ENCODE measurements at places on chromosomes 16 and 17.

DNA sequence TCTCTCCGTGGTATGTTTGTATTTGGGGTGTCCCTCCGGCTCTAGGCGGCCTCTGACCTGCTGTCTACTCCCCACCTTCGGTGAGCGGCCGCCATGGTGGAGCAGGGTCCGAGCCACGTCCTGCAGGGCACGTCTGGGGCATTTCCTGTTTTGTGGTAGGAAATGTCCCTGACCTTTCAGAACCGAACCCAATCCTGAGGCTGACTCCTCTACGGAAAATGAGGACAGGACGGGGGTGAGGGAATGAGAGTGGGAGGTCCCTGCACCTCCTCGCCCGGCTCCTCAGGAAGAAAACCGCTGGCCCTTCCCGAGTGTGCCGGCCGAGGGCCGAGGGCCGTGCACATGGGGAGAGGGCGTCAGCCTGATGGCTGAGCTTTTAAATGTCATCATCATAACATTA, 45.8 kb downstream of the WDR45B start:
- no peak for DNase-seq

DNA sequence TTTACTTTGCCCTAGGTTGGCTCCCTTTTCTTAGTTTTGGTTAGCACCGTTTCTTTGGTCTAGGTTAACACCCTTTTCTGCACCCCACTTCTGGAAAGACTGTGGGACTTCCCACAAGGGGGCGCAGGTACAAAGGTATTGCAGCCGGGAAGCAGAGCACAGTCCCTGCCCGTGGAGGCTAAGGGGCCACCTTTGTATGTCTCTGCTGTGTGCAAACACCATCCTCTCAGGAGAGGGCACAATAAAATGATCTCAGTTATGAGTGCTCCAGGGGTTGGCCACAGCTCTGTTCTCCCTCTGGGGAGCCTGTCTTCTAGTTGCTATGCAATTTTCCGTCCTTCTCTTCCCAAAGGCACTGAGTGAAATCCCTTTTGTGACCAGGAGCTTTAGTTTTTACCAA, 28.4 kb upstream of the TMC5 start:
- peak; percentile 45 for DNase-seq

DNA sequence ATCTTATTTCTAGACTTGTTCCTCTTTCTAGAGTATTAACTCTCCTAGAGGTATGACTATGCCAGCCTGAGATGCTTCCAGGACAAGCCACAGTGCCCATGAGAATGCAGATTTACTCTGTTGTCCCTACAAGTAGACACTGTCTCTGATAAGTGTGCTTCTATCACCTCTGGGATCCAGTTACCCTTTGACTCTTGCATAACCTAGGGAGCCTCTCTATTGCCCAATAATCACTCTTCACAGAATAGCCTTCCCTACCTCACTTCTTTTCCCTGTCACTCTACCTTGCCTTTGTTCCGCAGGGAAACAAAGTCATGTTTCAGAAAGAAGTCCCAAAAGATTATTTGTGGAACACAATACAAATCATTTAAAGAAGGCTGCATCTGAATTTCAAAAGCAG, 1.6 kb upstream of the KRT34 start:
- no peak for DNase-seq

DNA sequence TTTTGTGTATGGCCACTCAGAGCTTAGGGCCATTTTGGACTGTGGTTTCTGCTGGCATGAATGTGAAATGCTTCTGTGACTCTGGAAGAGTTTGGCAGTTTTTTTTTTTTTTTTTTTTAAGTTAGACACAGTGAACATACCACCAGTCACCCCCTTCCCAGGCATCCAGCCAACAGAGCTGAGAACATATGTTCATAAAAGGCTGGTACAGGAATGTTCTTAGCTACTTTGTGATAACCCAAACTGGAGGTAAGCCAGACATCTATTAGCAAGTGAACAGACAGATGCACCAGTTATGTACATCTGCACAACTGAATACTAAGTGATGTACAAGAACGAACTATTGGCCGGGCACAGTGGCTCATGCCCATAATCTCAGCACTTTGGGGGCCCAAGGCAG, 92.7 kb downstream of the ABCC1 start:
- peak; percentile 41 for DNase-seq

- no peak for DNase-seq
Measured at GRCh38 chr17:6580625-6581024, 24.3 kb upstream of the PITPNM3 start.

DNA sequence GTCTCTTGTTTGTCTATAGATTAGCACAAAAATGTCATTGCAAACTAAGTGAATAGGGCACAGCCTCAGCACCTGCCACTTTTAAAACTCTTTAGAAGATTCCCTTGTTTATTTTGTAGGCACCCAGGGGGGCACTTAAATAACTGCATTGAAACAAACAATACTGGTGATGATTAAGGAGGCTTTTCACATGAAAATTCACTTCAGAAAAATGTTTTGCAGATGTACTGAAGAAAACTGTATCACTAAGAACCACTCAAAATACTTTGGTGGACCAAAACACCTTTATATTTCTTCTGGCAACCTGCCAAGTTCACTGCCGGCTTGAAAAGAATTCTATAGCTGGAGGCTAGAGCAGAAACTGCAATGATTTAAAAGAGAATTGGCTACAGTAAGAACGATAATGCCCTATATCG, 281.5 kb downstream of the TOX3 start:
- no peak for DNase-seq

DNA sequence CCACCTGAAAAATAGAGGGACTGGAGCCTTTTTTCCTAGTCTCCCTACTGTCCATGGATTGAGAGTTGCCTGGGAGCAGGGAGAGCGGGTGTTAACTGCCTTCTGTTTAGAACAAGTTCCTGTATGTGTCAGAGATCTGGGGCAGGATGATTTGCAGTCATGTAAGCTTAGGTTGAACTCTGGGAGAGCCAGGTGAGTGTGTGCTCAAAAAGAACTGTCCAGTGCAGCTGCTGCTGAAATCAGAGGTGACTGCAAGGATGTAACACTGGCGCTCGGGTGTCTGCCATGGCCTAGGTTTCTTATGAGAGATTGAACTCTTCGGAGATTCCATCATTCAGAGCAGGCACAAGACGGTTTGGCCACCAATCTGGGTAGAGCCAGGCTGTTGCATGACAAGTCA, 432.5 kb downstream of the CDH13 start:
- DNase-seq, result no peak

DNA sequence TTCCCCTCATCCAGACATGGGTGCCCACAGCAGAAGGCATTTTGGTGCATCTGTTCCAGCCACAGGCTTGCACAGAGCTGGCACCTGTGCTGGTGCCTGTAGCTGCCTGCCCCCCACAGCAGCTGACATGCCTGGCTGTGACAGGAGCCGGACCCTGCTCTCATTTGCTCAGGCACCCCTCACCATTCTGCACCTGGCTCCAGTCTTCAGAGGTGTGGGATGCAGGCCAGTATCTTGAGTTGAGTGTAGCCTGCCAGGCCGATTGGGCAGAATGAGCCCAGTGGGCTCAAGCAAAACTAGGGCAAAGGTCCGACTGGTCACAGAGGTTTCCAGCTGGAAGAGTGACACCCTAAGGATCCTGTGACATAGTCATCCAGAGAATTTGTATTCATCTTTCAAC, 887.7 kb downstream of the CDH11 start:
- no peak for DNase-seq

GRCh38 chr17:15269780-15270089, 4.6 kb upstream of the PMP22 start:
- DNase-seq, result no peak

DNA sequence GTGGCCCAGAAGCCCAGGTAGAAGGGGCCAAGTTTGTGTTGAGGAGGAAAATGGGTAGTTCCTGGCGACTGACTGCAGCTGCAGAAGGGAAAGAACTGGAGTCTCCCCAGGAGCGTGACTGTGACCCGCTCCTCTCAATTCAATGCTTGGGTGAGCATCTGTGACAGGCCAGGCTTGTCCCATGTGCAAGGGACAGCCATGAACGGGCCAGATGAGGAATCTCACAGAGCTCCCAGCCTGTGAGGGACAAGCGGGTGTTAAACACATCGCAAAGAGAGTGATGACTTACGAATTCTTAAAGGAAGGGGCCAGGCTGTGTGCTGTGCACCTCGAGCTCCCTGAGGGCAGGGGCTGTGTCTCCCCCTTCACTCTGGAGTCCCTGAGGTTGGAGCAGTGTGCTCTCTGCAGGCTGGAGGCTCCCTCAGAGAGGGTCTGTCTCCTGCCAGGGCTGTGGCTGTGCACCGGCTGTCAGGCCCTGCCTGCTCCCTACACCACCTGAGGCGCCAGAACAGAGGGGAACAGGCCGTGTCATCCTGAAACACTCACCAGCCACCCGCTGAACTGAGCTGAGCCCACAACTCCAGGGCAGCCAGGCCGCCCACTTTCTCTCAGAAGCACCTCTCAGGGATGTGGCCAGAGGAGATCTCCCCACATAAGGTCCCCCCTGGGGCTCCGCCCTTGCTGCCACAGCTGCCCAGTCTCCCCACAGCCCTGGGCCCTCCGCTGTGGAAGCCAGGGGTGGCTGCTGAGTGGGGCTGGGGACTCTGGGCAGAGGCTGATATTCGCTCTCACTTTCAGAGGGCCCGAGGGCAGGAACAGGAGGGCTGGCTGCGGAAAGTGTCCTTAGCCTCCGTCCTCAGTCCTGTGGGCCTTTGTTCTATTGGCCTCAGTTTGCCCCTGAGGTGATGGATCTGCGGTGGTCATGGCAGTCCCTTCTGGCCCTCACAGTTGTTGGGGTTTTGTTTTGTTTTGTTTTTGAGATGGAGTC, 25.7 kb upstream of the NXPH3 start:
- no peak for DNase-seq

GRCh38 chr16:4136229-4136813, 20.1 kb upstream of the ADCY9 start:
- DNase-seq, result no peak

GRCh38 chr16:81560979-81561657, 116.5 kb downstream of the CMIP start:
- DNase-seq, result no peak

DNA sequence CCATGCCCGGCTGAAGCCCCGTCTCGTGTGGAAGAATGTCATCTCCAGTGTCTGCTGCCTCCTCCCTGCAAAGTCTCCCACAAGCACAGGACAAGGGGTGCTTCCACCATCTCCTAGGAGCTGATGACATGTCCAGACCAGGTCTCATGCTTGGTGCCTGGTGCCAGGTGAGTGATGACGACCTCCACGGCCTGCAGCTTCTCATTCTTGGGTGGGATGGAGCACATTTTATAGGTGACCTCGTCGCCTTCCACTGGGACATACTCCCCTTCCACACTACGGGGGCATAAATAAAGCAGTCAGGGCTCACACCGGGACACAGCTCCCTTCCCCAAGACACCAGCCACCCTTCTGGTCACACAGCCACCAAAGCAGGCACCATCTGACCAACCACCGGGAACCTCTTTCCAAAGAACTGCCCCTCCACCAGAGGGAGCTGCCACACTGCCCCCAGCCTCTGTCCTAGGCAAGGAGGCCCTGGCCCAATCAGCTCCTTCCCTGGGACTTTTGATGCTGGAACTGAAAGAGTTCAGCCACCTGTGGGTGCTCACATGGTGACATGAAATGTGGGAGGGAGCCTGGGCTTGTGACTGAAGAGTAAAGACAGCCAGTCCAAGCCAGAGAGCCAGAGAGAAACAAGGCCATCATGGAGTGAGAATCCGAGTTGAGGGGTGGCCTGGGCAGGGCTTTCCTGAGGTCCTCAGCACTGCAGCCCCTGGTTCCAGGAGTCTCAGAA, 13.6 kb downstream of the CARHSP1 start:
- DNase-seq, result no peak

GRCh38 chr16:48441106-48441505, 55.9 kb upstream of the SIAH1 start:
- DNase-seq, result no peak

DNA sequence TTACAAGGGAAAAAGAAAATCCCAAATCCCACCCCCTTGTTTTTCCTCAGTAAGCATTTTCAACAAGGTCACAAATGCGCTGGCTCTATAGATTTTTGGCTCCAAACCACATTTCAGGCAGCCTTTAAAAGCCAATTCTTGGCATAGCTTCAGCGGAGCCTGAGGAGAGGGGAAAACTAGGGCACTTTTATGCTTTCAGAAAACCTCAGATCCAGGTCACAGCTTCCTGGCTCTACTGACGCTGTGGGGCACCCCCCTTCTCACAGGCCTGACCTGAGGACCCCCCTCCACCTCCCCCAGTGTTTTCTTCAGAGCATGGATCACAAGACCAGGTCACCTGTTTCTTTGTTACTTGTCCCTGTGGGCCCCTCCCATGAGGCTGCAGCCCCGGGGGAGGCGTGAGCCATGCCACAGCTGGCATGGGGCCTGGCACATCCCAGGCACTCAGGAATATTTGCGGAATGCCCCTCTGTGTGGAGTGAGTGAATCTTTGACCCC, 30.1 kb upstream of the MTSS2 start:
- DNase-seq, result no peak

- DNase-seq, result no peak
Measured at GRCh38 chr16:12206098-12206748, 229.7 kb downstream of the SNX29 start.

DNA sequence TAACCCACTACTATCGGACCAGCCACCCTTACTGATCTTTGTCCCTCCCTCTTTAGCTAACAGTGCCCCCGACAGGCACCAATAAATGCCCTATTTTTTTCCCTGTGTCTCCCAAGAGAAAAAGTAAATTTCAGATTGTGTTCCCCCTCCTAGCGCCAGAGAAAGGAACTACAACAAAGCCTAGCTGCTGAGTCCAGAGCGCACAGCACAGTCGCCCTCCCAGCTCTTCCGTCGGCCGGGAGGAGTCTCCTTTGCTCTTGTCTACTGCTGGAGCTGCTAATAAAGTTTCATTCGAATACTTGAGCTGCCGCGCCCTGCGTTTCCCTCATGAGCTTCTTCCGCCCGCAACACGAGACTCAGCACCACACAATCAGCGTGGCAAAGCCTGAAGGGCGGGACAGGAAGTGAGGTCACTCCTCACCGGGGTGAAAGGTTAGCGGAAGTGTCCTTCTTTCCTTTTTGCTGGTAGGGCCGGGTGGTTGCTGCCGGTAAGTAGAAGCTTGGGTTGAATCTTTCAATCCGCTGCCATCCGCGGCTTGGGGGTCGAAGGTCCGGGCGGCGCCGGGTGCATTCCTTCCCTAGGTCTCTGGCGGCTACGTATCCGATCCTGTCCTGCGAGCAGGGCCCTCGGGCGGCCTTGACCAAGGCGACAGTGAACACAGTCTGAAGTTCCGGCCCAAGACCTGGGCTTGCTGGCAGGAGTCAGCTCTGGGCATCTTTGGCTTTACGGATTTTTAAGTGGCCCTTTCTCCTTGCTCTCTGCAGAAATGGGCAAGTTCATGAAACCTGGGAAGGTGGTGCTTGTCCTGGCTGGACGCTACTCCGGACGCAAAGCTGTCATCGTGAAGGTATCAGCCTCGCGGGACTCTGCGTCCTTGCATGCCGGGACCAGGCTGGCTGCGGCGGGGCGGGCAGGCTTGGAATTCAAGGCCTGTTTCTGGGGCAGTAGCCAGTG, at the start of gene RPL27:
Gene RPL27 (plus strand): TSS at position 436 of the 955 bp plus-strand sequence. CDS start 332 bp downstream, at position 768.
- peak; percentile 100 for DNase-seq

- no peak for DNase-seq
Measured at GRCh38 chr17:7177954-7178477, 1.2 kb downstream of the ASGR1 start.

Measured in Jurkat, Clone E6-1 (cell line).